Activated CD8-positive, alpha-beta memory T cell treated with anti-CD3 and anti-CD28 coated beads, Interleukin-2, amount 50 U/mL, for 48 hours (primary cell): ENCODE measurements at places on chromosomes 1 and 21.

DNA sequence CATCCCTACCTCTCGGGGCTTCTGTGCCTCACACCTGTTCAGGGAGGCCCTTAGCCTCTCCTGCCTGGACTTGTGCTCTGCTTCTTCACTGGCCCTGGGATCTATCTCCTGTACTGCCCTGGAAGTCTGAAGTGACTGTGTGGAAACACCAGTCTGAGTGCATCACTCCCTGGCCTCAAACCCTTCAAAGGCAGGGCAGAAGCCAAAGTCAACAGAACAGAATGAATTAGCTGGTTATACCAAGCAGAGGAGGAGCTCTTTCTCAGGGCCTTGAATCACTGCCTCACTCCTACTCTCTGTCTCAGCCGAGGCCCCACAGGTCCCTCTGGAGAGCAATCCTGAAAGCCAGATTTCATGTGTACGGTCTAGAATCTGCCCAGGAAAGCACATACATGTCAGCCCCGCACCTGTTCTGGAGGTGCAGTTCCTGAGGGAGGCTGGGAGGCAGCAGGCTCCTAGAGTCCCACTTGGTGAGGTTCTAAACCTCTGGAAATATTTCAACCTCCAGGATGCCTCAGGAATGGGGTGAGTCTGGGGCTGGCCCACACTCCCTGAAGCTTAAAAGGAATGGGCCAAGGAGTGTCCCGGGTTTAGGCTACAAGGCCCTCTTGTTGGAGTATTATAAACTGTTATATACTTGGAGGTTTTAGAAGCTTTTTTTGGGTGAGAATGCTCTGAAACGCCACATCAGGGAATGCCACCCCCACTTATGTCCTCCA, 98.3 kb downstream of the ABCA4 start:
- no peak for DNase-seq

GRCh38 chr1:8669606-8670335, 147.7 kb downstream of the RERE start:
- DNase-seq: no peak

- DNase-seq: no peak
Observed at GRCh38 chr1:45348966-45349677, 8.9 kb upstream of the MUTYH start.

DNA sequence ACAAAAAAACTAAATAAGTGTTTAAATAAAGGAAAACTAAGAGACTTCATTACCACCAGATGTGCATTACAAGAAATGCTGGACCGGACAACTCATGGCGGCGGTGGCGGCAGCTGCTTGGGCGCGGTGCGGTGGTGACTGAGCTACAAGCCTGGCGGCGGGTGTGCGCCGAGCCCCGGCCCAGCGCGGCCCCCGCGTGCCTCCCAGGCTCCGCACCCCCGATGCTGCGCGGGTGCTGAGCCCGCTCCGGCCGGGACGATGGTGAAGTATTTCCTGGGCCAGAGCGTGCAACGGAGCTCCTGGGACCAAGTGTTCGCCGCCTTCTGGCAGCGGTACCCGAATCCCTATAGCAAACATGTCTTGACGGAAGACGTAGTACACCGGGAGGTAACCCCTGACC, 52.2 kb upstream of the RCOR3 start:
- no peak for DNase-seq

DNA sequence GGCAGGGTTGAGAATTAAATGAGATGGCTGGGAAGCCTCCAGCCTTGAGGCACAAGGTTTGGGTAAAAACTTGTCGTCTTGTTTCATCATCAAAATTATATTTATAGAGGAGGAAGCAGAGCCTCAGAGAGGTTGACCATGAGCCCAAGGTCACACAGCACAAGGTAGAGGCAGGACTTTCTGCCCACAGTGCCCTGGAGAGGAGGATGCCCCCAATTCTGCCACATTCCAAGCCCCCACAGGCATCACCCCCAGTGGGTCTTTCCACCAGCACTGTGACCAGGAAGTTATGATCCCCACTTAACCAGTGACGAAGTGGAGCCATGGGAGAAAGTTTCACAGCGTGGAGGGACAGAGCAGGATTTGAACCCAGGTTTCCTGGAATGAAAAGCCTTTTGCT, 400.0 kb downstream of the MATN1 start:
- no peak for DNase-seq

DNA sequence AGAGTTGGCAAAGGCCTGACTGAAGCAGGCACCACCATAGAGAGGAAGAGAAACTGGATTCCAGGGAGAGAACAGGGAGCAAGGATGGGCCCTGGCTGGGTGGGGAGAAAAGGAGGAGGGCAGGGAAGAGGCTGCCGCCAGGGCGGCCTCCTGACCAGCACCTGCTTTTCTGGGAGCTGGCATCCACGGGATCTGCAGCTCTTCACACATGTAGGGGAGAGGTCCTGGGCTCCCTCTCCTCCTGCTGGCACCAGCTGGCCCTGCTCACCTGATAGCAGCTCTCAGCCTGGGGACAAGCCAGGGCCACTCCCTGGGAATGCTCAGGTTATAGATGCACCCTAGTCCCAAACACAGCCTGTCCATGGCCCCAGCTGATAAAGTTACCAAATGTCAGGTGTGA, 39.9 kb downstream of the TEX35 start:
- peak; percentile 7 for DNase-seq

- DNase-seq: no peak
Observed at GRCh38 chr1:2449636-2450454, 26.2 kb upstream of the PLCH2 start.

DNA sequence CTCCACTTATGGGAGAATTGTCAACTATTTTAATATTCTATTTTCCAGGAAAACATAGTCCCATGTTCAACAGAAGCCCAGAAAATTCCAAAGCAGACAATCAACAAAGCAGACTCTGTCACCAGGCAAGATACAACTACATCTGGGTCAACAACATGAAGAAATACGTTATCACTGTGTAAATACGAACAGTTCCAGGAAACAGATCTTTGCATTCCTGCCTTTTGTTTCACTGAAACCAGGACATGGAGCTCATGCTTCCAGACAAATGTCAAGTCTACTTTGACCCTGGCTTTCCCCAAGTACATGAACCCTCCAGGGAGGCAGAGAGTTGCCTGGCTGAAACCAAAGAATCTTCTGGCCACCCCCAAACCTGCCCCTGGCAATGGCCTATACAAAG, 106.7 kb downstream of the SETD4 start:
- no peak for DNase-seq

- no peak for DNase-seq
Observed at GRCh38 chr1:59317780-59318179, 20.9 kb downstream of the FGGY start.

DNA sequence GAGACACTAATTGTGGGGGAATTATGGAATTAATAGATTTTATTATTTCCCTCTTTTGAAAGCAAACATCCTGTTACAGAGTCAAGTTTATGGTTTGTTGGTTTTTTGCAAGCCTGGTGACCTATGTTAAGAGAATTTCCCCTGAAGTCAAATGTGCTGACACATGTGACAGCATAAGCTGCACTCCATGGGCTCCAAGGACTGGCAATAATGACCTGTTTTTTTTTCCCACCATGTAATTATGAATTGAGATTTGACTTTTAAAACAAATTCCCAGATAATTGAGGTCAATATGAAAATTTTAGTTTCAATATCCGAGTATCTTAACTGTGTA, 242.5 kb upstream of the SGIP1 start:
- no peak for DNase-seq

DNA sequence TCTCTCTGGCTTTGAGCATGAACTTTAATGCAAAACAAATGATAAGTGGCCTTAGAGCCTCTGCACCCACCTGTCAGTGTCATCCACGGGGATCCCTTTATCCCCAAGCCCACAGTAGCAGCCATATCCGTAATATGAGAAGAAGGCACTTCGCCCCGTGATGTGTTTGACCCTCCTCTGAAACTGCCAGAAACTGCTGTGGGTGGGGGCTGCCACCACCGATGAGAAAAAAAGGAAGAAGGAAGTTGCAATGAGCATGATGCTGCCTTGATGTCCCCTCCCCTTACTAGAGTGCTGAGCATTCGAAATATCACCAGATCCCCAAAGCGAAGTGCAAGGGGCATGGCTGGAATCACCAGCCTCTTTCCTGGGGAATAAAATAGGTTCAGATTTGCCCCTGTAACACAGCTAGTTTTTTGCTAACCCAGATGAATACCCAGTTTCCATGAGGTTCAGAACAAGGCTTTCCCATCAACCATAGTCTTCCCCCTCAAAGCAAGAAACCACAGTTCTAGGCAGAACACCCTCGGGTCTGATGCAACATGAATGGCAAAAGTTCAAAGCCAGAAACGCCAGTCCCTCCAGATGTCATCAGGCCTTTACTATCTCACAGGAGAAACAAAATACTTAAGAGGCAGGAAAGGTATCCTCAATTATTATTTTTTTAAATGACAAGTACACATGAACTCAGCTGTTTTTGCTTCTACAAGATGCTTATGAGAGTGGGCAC, 10.8 kb upstream of the UBXN10 start:
- DNase-seq: no peak

DNA sequence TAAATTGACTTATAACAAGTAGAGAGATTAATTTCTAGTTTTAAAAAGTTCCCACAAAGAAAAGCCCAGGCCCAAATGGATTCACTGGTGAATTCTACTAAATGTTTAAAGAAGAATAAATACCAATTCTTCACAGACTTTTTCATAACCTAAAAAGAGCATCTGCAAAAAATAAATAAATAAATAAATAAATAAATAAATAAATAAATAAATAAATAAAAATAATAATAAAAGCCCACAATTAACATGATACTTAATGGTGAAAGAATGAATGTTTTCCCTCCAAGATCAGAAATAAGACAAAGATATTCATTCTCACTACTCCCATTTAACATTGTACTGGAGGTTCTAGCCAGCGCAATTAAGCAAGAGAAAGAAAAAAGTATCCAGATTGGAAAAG, 97.6 kb upstream of the KAZN start:
- DNase-seq: no peak

- DNase-seq: no peak
Observed at GRCh38 chr1:168921629-168922028, 184.9 kb upstream of the ATP1B1 start.

- DNase-seq: no peak
Observed at GRCh38 chr1:180863158-180863775, 49.4 kb upstream of the KIAA1614 start.

GRCh38 chr1:201893431-201893830, 4.7 kb downstream of the SHISA4 start:
- DNase-seq: no peak

DNA sequence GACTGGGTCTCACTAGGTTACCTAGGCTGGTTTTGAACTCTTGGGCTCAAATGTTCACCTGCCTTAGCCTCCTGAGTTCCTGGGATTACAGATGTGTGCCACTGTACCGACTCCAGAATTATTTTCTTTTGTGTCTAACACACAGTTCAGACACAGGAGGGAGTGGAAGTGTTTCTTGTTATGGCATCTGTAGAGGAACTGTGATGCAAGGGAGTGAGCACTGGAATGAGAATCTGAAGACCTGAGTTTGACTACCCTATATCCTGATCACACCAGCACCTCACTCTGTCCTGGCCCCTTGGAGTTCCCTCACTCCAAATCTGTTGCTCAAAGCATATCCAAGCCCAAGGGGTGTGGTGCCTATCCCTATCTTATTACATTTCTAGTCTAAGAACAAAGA, 15.2 kb downstream of the OPTC start:
- DNase-seq: no peak

DNA sequence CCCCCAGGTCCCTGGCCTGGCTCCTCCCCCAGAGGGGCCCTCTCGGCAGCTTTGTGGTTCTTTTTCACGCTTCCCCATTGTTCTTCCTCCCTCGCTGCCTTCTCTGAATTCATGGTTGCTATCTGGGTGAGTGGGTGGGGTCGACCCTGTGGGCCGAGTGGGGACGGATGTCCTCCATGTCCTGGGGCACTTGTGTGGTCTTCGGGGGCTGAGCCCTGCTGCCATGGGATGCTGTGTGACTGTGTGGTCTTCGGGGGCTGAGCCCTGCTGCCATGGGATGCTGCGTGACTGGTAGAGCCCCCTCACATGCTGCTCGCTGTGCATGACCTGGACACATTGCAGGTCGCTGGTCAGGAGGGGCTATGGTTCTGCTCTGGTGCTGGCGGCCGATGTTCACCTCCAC, 21.6 kb upstream of the DIP2A start:
- no peak for DNase-seq

- no peak for DNase-seq
Observed at GRCh38 chr1:173409613-173410012, 67.5 kb upstream of the PRDX6 start.

DNA sequence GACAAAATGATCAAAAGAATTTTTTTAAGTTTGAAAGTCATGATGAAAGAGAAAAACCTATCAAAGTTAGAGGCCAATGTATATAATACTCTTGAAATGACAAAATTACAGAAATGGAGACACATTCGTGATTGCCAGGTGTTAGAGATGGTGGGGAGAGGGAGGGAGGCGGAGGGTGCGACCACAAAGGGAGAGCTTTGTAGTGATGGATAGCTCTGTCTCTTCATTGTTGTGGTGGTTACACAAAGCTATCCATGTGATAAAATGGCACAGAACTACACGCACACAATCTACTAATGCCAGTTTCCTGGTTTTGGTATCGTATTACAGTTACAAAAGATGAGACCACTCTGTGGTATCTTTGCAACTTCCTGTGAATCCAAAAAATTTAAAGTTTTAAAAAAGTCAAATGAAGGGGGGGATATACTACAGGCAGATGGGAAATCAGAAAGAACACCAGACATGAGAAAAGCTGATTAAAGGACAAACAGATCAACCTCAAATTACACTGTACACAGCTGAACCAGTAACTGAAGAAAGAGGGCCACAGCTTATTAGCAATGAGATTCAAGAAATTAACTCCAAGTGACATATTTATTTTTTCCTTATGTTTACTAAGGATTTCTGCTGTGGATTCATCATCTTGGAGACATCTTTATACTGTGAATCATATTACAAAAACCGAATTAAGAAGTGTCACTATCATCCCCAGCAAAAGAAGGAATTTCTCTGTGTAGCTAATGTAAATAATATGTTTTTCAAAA, 199.1 kb downstream of the SLC45A1 start:
- DNase-seq: no peak

DNA sequence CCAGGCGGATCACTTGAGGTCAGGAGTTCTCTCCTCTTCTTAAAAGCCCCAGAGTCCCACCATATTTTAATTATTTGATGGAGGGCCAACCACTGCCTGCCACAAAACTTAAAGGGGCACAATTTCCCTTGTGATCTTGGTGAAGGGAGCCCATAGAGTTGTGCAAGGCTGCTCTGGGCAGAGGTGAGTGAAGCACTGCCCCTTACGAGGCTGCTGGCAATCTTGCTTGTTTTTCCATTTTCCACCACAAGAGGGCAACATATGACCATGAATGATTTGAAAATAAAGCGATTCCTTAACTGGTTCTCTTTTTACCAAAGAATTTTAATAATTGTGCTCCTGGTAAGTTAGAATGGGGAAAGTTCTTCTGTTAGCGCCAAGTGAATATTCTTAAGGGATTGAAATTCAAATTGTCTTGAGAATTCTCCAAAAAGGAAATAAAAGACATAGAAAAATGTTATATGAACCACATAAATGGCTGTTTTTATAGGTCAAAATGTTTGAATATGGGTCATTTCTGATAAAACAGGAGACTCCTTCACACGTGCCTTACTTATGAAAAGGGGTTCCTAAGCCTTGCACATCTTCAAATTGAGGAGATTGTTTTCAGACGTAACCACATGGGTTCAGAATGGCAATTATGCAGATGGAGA, 22.7 kb downstream of the PGM1 start:
- peak; percentile 63 for DNase-seq
